ENCODE measurements at places on chromosomes 5 and 9.

DNA sequence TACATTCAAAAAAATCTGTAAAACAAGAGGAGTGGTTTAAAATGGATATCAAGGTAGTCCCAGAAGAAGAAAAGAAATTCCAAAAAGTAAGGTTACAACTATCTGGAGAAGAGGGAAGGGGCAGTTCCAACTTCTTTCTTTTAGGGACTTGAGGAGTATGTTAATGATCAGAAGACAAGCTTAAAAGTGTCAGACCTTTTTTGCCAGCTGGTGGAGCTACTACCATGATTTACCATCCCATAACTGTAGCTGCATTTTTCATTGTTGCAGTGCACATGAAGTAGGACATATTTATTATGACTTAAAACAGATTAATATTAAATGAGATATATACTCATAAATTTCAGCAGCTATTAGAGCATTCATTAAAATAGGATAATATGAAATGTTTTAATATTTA is 158.5 kb upstream of the RGS7BP start:
- DNase-seq: no peak

GRCh38 chr5:158819095-158819494 is 280.6 kb downstream of the EBF1 start:
- DNase-seq: no peak

- no peak for DNase-seq
Measured at GRCh38 chr5:178372142-178372571, 139.6 kb upstream of the PHYKPL start.

GRCh38 chr5:128596071-128596470 is 58.0 kb upstream of the FBN2 start:
- DNase-seq: no peak

DNA sequence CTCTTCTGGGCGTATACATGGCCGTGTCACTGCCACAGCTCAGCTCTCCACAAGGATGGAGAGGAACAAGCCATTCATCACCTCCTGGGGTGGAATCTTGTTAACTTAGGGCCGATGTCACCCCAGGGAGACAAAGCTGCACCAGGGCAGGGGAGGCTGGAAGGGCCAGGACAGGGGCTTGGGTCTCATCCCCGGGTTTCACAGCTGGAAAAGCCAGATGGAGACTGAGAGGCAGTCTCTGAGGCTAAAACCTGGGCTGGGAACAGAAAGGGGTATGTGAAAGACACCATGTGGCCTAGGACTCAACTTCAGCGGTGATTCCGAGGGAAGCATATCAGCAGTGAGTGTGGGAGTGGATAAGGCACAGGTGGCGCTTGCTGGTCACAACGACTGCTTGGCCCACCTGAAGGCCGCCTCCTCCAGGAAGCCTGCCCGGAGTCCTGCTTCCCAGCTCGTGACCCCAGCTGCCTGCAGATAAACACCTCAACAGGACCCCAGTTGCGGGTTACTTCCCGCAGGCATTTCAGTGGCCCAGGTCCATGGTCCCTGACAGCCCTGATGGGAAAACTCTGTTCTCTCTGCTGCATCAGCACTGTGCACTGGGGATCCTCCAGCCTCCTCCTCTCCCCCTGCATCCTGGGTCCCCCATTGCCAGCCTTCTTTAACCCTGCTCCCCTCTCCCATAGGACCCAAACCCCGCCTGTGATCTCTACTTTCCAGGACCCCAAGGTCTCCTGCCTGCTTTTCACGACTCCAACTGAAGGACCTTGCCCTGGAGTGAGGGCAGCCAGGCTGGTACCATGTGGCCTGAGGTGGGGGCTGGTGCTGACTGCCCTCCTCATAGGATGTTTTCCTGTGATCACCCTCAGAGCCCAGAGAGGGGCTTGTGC is 51.7 kb upstream of the FCN1 start:
- DNase-seq: no peak

GRCh38 chr9:89781838-89782540 is 177.2 kb downstream of the GADD45G start:
- no peak for DNase-seq

GRCh38 chr5:127858116-127858784 is 155.1 kb downstream of the CCDC192 start:
- DNase-seq: no peak

DNA sequence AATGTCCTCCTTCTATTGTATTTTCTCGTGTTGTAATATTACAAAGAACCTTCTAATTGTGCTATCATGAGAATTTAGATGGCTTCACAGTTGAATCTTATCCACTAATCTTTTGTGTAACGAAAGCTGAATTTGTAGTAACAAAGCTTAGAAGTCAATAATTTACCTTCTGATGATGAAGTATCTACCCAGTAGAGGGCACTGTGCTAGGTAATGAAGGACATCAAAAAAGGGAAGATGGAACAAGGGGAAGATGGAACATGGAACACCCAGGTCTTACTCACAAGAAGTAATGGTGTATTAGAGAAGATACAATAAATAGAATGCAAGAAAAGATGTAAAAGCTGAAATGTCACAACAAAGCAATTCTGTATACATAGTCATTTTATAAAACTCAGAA is 131.0 kb upstream of the CCNG1 start:
- no peak for DNase-seq

DNA sequence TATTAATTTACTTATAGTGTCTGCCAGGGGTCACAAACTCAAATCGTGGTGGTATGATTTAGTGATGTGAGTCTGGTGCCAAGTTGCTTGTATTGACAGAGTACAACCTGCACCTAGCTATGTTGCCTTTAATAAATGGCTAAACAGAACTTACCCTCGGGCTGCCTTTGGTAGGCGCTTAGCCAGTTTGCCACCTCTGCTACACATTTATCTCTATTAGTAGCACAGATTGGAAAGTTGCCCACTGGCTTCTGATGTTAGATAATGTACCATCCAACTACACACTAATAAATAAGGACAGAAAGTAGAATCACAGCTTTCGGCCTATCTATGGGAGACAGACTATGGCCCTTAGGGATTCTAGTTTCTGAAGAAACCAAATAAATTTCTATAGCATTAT is 368.4 kb downstream of the MAN2A1 start:
- DNase-seq: no peak

GRCh38 chr9:69931340-69931739 is 110.7 kb downstream of the CFAP95 start:
- DNase-seq: no peak

GRCh38 chr5:61402244-61402823 is 70.3 kb downstream of the ZSWIM6 start:
- DNase-seq: no peak

- DNase-seq: no peak
Measured at GRCh38 chr5:96330530-96331140, 102.4 kb downstream of the PCSK1 start.

DNA sequence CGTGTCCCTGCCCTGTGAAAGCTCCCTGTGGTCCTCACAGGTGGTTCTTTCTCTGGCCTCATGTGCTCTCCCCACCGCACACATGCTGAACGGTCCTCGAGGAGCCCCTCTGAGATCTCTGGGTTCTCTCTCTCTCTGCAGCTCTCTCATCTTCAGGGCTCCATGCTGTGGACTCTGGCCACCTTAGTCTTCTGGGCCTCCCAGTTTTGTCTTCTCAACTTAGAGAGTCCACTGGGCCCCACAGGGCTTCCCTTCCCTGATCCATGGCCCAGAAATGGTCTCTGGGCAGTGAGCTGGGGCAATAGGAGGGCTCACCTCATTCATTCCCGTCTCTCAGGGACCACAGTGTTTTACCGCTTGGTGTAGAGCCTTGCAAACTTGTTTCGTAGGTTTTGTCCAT is 26.4 kb downstream of the FGD3 start:
- no peak for DNase-seq

DNA sequence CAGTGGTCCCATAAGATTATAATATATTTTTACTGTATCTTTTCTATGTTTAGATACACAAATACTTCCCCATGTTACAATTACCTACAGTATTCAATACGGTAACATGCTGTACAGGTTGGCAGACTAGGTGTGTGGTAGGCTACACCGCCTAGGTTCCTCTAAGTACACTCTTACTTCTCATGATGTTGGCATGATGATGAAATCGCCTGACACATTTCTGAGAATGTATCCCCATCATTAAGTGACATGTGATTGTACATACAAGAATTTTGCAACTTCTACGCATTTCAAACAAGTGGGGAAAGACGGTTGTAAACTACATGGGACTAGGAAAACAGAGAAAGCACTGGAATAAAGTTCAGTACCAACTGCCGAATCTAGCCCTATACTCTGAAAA is 53.3 kb downstream of the SETX start:
- DNase-seq: no peak

- DNase-seq: no peak
Measured at GRCh38 chr5:139600336-139600949, 39.3 kb downstream of the UBE2D2 start.

GRCh38 chr9:110047955-110048402 is 160.0 kb downstream of the C9orf152 start:
- no peak for DNase-seq

DNA sequence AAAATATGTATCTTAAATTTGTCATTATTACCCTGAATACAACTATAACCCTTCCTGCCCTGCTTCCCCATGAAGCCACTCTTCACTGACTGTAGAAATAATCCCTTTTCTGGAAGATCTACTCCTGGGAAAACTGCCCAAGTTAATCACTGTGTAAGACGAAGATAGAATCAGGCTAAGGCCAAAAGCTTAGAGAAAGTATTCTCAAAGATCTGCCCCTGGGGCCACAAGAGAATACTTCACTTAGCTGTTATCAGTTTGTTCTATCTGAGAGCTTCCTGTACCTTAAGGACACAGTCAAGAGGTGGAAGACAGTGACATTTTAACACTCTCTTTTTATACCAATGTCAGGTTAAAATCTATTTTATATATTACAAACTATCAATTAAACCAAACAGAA is 33.8 kb downstream of the RNF145 start:
- no peak for DNase-seq

GRCh38 chr5:115084246-115084793 is 85.4 kb downstream of the TRIM36 start:
- DNase-seq: no peak

DNA sequence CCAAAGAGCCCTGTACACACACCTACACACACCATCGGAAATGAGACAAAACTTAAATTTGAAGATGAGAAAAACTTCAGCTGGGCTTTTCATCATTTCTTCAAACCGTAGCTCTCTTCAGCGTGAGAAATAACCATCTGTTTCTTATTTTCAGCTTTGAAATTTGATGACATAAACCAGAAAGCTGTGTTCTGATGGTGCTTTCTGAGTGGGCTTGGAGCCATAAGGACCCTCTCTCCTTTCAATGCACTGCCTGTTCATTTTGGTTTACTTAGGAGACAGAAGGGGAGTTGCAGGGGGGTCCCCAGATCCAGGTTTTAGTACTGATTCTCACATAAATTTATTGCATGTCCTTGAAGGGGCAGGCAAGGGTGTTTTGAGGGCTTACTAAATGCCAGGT is 9.5 kb downstream of the FBXO10 start:
- no peak for DNase-seq

DNA sequence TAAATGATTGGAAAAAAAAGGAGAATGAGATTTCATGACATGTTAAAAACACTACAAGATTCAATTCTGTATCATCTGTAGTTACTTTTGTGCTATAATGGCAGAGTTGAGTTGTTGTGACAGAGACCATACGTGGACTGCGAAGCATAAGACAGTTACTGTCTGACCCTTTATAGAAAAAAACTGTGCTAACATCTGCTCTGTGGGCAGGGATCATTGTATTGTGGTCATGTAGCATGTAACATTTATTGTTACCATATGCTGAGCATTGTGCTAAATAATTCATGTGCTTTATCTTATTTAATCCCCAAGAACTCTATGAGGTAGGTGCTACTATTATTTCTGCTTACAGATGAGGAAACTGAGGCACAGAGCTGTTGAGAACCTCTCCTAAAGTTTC is 147.3 kb upstream of the HMHB1 start:
- no peak for DNase-seq

DNA sequence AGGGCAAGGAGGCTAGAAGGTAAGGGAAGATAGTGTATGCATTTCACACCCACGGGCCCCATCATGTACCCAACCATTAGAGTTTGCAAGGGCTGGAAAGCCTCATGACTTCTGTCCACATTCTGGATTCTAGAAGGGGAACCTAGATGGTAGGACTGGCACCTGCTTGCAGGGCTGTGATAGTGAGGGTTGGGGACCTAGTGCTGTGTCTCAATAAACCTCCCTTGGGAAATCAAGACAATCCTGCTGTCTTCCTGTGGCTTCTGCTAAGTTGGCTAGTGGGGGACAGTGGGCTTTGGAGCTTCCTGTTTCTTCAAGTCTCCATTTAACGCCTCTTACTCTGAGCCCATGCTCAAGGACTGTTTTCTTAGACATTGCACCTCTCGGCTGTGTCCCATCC is 43.6 kb upstream of the SYNPO start:
- DNase-seq: no peak

- no peak for DNase-seq
Measured at GRCh38 chr9:87670572-87671264, 55.2 kb upstream of the CTSL start.

DNA sequence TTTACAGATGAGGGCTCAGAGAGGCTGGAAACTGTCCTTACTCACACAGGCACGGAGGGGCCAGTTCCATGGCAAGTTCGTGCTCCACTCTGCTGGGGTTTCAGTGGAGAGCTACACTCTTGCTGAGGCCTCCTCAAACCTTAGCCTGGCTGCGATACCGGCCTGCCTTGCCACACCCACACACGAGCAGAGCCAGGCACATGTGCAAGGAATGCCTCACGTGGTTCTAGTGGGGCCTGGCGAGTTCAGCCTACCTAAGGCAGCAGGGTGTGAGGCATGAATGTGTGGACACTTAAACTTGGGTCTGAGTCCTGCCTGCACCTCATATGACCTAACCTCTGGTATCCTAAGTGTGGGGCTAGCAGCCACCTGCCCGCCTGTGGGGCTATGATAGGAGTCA is 21.5 kb upstream of the PRDM12 start:
- no peak for DNase-seq

GRCh38 chr5:36158144-36158543 is 6.2 kb downstream of the SKP2 start:
- no peak for DNase-seq

- DNase-seq: no peak
Measured at GRCh38 chr9:93598647-93599241, 22.4 kb downstream of the PHF2 start.

- no peak for DNase-seq
Measured at GRCh38 chr9:137042751-137043727, 2.9 kb downstream of the NPDC1 start.

- no peak for DNase-seq
Measured at GRCh38 chr9:108001237-108001636, 511.7 kb upstream of the KLF4 start.

GRCh38 chr9:126791406-126792230 is 13.2 kb upstream of the ZBTB43 start:
- no peak for DNase-seq

Data from stimulated activated CD8-positive, alpha-beta memory T cell treated with anti-CD3 and anti-CD28 coated beads, Interleukin-4, amount 100 ng/mL, for 4 hours (primary cell).